ENCODE measurements at places on chromosomes 1 and 21.

DNA sequence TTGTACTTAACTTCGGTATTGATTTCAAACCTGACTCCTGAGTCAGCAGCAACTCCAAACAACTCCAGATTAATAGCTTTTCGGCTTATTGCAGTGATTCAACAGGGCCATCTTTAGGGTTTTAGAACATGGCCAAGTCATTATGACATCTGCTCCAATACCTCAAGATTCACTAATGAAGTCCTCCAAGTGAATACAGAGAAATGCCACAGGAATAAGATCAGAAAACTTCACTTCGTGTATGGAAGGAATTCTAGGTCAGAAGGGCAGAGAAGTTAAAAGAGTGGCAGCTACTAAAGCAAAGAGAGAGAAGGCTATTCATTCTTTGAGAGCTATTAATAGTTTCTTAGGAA lies 7.6 kb upstream of the C1orf116 start:
- DNase-seq = no peak

GRCh38 chr21:27646691-27647090 lies 679.8 kb upstream of the ADAMTS5 start:
- no peak for DNase-seq

DNA sequence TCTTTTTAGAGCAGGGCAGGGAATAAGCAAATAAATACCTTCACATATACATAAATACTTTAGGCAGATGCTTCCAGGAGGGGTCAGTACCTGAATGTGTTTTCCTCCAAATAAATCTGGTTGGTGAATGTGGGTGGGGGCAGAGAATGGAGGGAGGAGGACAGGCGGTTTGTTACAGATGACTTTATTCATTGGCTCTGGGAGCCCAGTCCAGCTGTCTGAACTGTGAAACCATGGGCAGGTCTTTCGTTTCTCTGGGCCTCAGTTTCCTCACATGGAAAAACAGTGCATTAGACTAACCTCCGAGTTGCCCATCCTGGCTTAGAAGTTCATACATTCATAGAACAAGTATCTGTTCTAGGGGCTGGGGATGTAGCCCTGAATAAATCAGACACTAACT lies 124.6 kb downstream of the IER5 start:
- DNase-seq = no peak

DNA sequence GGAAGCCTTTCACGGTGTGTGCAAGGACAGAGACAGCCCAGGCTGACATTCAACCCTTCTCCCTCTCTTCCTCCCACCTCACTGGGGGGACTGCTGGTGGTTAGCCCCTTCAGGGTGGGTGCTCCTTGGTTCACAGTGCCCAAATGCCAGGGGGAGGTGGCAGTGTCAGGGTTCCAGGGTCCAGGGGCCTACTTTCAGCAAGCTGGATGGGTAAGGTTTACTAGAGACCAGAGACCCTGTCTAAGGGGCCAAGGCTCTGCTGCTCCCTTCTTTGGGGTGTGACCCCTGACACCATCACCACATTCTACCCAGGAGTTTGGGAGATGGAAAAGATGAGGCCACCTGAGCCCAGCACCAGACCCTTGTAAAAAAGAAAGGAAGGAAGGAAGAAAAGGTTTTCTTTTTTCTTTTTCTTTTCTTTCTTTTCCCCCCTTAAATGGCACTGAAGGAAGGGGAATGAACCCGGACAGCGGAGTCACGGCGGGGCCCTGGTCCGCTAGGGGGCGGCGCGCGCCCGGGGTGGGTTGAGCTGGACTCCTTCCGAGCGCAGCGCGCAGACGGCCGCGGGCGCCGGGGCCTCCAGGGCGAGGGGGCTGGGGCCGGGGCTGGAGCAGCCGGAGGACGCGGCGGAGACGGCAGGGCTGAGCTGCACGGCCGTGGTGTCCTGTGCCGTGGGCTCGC lies 18.8 kb downstream of the KNCN start:
- peak; percentile 71 for DNase-seq

GRCh38 chr1:32899586-32900296 lies 1.4 kb downstream of the TMEM54 start:
- no peak for DNase-seq

DNA sequence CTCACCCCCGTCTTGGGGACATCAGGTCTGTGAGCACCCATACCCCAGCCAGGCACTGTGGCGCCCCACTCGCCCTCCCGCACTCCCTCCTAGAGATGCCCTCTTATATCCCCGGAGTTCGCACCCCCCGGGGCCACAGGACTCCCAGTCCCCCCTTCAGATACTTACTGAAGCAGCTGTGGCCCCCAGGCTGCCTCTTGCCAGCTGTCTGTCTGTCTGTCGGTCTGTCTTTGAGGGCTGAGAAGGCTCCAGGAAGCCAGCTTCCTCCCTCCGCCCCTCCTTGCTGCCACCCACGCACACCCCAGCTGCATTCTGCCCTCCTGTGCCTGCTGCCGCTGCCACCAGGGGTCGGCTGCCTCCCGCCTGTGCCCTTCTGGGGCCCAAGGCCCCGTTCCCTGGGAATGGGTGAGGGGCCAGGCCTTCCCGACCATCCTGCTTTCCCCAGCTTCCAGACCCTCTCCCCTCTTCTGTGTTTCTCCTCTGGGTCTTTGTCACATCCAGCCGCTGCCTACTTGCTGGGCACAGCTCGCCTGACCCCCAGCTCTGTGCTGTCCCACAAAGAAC lies at the start of gene PTPN7:
TSS of gene PTPN7 (minus strand) at position 226 of the 564 bp plus-strand sequence. CDS start 1,200 bp downstream, outside the sequence.
- DNase-seq = no peak

DNA sequence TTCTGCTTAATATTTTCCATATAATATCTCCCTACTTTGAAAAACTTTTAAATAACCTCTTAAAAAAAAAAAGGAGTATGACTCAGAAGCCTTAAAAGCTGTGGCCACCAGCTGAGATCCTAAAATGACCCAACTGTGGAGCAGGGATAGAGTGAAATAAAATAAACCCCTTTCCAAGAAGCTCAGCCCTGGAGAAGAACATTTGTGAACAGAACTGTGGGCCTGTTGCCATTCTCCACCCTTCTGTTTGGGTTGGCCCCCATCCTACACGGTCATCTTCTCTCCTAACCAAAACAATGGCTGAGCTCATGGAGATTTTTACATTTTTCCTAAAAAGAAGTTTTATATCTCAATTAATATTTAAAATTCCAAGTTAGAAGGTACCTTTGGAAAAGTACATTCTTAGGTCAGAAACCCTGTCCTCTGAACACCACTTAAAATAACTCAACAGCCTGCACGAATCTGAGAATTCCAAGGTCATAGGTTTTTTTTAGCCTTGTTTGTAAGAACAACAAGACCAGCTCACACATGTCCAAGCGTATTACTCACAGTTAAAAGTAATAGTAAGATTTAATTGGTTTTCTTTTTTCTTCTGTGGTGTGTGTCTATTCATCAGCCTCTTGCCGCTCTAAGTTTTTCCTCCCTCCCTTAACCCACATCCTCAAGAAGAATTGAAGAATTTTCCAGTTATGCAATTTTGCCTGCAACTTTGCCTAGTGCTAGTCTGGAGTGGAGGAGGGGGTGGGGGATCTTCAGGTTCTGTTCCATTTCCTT lies 107.7 kb upstream of the ERRFI1 start:
- DNase-seq = no peak

- DNase-seq = no peak
Measured at GRCh38 chr1:67704351-67704750, 19.4 kb downstream of the GADD45A start.

DNA sequence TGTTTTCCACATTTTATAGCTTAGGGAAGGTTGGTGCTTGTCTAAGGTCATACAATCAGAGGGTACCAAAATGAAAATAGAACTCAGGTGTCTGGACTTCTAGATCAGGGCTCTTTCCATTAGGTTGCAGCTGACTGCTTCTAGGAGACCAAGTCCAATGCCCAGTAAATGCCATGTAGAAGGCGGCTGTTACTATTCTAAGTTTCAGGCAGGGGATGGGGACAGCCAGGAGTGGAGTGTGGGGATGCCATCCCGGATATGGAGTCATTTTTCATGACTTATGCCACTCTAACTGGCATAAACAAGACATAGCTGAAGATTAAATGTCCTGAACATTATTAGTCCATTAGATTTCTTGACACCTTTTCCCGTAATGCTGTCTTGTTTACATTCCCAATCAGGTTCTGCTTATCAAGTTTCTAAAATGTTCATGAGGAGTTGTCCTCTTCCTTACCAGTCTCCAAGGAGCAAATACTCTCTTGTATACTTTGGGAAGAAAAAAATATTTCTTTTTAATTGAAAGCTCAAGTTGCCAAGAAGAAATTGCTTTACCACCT lies 31.5 kb downstream of the XCL1 start:
- DNase-seq = no peak

GRCh38 chr1:179760521-179760920 lies 17.4 kb downstream of the FAM163A start:
- no peak for DNase-seq

DNA sequence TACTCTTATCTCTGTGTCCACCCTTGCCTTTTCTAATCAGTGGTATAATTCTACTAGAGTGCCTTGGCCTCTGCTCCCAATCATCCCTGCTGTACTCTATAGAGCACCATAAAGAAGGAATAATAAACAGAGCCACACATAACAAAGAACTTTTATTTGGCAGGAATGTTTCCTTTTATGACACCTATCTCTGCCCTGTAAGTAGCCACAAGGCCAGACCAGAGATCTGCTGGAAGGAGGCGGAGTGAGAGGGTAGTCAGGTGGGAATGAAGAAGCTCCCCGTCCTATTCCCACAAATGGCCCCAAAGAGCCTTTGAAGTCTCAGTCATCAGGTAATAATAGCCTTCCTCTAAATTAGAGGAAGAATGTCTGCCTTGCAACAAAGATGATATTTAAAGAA lies 32.7 kb downstream of the WLS start:
- no peak for DNase-seq

- DNase-seq = no peak
Measured at GRCh38 chr1:247445526-247446356, 12.2 kb downstream of the OR2B11 start.

DNA sequence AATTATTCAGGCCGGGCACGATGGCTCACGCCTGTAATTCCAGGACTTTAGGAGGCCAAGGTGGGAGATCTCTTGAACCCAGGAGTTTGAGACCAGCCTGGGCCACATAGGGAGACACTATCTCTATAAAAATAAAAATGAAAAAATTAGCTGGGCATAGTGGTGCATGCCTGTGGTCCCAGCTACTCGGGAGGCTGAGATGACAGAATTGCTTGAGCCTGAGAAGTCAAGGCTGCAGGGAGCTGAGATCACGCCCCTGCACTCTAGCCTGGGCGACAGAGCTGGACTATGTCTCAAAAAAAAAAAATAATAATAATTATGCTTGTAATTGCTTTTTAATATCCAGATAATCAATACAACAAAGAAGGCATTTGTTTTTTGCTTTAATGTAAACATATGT lies 91.3 kb downstream of the RIPK4 start:
- DNase-seq = no peak

DNA sequence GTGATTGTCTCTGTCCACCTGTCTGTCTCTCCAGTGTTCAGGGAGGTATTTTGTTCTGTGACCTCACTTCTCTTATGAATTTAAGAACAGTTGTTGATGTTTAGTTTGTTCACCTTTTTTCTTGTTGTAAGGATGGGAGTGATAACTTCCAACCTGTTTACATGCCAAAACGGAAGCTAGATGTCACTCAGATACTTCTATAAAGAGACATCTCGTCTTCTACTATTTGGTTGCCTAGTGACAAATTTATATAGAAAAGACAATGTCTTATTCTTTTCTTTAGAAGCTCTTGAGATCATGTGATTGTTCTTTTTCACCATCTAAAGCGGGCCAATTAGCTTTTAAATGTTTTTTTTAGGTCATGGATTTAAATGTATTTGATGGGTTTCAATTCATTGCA lies 33.8 kb downstream of the PRSS38 start:
- no peak for DNase-seq

DNA sequence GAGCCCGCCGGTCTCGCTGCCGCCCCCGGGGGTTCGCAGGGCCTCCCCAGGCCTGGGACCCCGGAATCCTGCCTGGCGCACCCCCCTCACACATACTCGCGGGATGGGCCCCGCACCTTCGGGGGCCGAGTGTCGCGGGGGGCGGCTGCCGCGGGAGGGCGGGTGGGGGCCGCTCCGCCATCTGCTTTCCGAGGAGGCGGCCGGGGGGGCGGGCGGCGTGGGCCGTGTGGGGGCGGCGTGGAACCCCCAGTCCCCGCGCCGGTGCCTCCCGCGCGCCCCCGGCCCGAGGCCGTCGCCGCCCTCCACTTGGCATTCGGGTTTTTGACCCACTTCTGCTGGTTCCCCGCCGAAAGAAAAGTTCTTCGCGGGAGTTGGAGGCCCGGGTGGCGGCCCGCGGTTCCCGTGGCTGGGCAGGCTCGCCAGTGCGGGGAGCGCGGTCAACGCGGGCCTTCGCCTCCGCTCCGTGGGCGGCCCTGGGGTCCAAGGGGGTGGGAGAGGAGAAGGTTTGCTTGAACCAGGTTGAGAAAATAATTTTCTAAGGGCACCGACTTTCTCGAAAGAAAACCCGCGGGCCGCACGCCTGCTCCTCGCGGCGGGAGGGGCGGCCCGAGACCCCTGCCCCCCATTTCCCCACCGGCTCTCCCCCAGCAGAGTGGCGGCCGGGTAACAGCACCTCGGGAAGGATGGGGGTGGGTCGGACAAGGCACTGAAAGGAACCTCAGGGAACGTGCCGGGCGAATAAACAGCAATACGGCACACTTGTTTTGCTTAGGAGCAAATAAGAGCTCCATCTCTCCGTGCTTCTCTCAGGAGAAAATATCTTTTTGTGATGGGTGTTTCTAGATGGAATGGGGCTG lies 1.6 kb downstream of the PHF13 start:
- no peak for DNase-seq
